ENCODE measurements at places on chromosomes 2 and 18. TPM values are rescaled to one million over a fixed set of nuclear protein-coding genes. Genes with fewer than 3 reads are reported as not detected.

The CERKL gene
- not detected for polyA plus RNA-seq

The CCDC148 gene
- 0.28 TPM for polyA plus RNA-seq

The CELF4 gene
- polyA plus RNA-seq: 0.79 TPM

The FOXD4L1 gene
- polyA plus RNA-seq: 0.03 TPM

The RAB11FIP5 gene
- 22.6 TPM for polyA plus RNA-seq

The NR4A2 gene
- 11.1 TPM for polyA plus RNA-seq
